ENCODE measurements at places on chromosomes 12 and 14.

DNA sequence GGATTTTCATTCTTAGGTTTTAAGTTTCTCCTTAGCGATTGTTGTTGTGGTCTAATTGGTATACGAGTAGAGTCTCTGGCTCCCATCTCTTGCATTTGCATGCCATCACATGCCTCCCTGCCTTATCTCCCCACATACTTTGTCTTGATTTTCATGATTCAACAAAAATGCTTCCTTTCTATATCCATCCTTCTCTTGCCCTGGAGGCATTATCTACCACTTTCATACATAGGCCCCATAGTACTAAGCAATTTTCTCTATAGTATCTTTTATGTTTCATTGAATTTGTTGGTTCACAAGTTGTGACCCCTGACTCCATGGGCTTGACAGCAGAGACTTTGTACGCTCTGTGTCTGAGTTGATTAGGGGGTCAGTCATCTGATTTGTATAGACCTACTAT lies 226.1 kb downstream of the ACSS3 start:
- DNase-seq: no peak

DNA sequence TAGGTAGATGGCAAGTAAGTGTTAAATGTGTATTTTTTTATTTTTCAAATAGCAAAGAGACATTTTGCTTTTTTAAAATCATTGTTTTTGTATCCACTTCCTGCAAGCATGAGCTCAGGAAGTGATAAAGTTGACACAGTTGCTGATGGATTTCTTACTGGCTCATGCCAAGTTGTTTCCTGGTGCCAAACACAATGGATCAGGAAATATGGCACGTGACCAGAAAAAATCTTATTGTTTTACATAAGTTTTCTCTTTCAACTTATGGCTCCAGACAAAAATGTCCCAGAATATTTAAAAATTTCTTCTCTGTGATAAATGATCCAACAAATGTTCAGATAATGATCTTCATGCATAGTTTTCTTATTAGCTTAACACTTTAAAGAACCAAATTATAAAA lies 1279.1 kb upstream of the FLRT2 start:
- DNase-seq: no peak

DNA sequence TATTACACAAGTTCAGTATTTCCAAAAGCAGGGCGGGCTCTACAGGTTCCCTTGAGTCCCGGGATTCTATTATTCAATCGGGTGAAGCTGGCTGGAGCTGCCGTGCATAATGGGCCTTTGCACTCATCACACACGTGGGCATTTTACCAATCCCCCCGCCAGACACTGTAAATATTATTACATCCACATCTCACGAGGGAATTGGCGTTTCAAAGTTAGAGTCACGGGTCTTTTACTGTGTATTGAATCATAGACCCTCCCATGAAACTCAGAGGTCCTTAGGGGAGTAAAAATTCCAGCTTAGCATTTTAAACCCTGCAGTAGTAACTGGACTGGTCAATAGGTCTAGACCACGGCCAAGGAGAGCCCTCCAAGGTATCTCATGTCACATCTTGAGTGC lies 70.3 kb downstream of the MAP1LC3B2 start:
- DNase-seq: no peak

- peak; percentile 95 for DNase-seq
Measured at GRCh38 chr12:25276199-25276937, 25.6 kb upstream of the KRAS start.

- peak; percentile 3 for DNase-seq
Measured at GRCh38 chr14:21902561-21903181, 229.1 kb upstream of the OR4E1 start.

- DNase-seq: no peak
Measured at GRCh38 chr12:57216014-57216911, at the start of gene NXPH4. TSS of gene NXPH4 (plus strand) at chr12:57216794. CDS start at chr12:57216970, 176 bp downstream.

- DNase-seq: no peak
Measured at GRCh38 chr14:104424406-104425072, 155.0 kb upstream of the C14orf180 start.

DNA sequence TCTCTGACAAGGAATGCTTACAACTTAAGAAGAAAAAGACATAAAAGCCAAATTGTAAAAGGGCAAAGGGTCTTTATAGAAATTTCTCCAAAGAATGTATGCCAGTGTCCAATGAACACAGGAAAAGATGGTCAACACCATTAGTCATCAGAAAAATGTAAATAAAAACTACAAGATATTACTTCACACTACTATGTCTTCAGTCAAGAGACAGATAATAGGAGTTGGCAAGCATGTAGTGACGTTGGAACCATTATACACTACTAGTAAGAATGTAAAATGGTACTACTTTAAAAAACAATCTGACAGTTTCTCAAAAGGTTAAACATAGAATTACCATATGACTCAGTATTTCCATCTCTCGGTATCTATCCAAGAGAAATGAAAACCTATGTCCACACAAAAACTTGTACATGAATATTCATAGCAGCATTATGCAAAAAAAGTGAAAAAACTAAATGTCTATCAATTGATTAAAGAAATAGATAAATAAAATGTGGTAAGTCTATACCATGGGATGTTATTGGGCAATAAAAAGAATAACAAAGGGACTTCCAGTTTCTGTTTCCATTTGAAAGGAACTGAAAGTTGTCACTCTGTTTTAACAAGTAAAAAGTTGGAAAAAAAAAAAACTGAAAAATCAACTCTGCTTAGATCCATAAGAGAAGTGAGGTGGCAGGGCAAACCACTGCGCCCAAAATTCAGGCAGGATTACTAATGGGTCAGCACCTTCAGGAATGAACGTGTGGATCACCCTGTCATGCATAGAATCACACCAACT lies 69.8 kb downstream of the ALG10B start:
- peak; percentile 86 for DNase-seq

DNA sequence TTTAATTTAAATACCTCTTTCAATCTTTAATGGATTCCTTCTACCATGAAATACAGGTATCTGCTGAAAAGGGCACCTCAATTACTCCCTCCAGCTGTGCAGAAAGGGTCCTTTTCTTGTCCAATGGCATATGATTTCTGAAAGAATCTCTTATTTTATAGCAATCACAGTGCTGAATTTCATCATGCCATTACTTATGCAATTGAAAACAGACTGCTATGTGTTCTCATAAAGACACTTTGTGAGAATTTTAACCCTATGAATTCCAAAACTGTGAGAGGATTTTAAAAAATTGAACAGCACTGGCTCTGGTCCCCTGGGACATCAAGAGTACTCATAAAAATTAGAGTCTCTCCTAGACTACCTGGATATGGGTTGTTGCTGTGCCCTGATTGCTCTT lies 45.9 kb upstream of the CNOT2 start:
- DNase-seq: peak; percentile 16

DNA sequence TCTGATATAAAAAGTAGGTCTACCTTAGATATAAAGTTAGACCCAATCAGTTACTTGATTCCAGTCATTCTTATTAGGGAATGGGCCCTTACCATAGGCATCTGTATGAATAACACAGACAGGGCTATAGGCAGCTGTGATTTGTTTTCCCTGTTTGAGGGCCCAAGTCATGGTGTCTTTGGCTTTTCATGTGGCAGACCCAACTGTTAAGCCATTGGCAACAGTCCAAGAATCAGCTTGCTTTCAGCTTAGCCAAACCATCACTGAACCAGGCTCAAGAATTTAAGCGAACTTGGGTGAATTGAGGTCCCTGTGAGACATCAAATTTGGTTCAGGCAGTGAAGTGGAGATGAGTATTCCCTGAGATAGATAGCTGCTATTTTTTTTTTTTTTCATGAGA lies 111.2 kb downstream of the LRRIQ1 start:
- DNase-seq: no peak

GRCh38 chr14:92386637-92387036 lies 63.7 kb downstream of the SLC24A4 start:
- peak; percentile 69 for DNase-seq

- DNase-seq: no peak
Measured at GRCh38 chr14:102902523-102903247, 19.8 kb upstream of the AMN start.

DNA sequence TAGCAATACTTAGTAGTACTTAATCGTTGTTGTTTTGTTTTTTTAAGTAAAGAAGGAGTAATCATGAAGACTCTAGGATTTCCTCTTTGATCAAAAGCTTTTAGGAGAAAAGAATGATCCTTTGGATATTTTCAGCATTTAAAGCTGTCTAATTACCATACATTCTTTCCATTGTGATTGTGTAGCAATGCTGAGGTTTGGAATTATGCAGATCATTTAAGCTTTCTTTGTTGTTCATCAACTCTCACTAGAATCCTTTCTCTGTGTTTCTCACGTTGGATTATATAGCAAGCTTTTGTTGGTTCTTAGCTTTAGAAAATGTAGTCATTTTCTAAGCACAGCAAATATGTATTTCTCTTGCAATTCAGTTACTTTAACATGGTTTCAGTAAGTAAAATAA lies 25.8 kb downstream of the CCDC91 start:
- no peak for DNase-seq

DNA sequence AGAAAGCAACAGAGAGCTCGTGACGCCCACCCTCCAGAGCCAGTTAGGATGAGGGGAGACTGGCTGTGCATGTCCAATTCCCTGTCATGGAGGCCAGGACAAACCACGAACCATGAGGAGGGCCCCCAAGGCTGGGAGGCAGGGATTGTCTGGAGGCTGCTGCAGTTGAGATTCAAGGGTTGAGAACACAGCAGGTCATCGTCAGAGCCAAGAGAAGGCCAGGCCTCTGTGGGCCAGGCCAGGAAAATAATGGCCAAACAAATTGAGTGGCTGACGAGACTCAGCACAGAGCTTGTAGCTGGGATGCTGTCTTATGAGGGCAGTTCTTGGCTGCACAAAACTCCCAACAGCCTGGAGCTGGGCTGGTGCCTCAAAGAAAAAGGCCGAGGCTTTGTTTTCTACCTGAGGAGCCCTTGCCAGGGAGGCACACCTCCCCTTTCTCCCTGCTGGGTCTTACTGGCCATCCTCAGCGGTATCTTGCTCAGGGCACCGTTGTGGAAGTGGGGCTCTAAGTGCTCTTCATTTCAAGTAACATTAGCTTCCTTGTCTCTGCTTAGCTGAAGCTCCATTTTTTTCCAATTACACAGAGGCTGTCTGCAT lies 665.9 kb downstream of the BCL11B start:
- no peak for DNase-seq

DNA sequence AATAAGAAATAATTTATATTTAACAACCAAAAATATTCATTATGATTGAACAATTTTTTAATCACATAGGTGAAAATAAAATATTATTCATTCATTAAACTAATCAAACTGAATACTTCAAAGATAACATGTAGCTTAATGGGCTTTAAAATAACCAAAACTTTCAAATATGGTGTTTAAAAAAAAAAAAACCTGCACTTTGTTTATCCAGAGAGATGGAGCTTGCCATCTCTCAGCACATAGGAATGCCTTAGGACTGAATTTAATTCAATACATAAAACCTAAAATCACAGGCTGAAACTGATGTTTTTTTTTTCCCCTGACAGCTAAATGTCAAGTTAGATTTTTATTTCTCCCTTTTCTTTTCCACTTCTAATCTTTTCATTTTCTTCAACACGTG lies 14.4 kb upstream of the CCER1 start:
- no peak for DNase-seq

GRCh38 chr12:118136559-118137003 lies 657 bp downstream of the PEBP1 start:
- peak; percentile 47 for DNase-seq

DNA sequence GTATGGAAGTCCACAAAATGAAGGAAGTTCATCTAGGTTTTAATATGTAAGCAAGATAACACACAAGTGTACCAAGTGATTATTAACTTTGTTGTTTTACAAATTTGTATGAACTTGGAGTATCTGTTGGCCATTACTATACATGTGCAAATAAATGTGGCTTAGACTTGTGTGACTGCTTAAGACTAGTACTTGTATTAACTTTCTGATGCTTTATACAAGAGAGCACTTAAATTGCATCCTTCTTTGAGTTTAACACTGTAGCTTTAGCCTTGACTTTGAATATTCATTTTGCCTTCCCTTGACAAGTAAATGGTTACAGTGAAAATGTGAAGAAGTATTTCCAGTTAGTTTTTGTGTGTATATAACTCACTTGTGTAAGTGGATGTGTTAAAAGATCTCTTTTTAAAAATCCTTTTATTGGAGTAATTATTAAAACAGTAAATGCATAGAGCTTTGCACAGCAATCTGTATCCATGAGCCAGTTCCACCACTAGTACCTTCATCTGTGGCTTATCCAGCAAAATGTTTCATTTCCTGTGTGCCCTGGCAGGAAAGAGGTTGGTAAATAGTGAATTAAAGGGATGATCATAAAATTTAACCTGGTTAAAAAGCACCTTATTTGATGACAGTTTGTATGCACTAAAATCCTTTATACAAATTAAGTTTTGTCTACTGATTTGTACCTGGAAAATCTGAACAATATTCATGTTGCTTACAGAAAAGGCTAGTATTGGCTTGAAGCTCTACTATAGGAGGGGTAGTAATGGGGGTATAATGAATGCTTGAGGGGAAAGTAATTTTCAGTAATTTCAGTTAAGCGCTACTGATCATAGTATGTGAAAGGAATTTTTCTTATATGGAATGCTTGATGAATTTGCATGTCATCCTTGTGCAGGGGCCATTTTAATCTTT lies 8.0 kb downstream of the PNN start:
- no peak for DNase-seq

GRCh38 chr14:41699486-41699885 lies 92.8 kb downstream of the LRFN5 start:
- no peak for DNase-seq

- peak; percentile 89 for DNase-seq
Measured at GRCh38 chr12:68336889-68337303, 4.7 kb upstream of the MDM1 start.

- no peak for DNase-seq
Measured at GRCh38 chr12:6640497-6640896, 4.7 kb upstream of the LPAR5 start.

DNA sequence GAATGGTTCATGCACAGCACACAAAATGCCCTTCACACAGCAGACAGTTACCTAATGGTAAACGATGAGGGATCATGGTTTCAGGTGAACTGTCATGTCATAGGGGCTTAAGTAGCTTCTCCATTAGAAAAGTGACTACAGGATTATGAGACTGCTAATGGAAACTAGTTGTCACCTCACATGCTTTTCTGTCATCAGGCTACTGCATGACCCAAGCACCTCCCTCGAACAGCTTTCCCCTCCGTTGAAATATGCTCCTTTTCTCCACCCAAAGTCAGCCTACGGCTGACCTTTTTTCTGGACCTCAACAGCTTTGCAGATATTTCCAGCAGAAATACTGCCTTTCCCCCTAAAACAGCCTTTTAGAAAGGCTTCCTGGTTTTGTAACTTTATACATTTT lies 467.3 kb downstream of the EGLN3 start:
- DNase-seq: no peak

GRCh38 chr12:43655586-43655985 lies 103.0 kb downstream of the PUS7L start:
- DNase-seq: peak; percentile 24

GRCh38 chr12:27220055-27220987 lies 23.8 kb upstream of the STK38L start:
- DNase-seq: peak; percentile 26

DNA sequence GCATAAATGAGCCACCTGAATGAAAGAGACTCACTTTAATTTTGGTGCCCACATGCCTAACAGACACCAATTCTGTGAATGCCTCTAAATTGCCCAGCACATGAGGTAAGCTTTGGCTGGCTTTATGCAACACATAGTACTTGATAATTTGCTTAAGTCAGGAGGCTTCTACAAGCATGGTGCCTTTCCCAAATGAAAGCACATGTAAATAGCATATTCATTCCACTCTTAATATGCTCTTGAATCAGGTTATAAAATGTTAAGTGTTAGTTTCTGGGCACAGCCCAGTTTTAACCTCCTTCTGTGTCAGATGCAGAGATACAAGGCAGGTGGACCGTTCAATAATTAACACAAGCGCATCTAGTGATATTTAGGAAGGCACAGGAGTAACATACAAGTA lies 15.6 kb downstream of the TMCC3 start:
- DNase-seq: no peak

GRCh38 chr12:68237078-68237477 lies 11.5 kb upstream of the IL26 start:
- DNase-seq: no peak
